Fibroblast of lung (primary cell): ENCODE measurements at places on chromosomes 4 and X. TPM values are rescaled to one million over a fixed set of nuclear protein-coding genes. Genes with fewer than 3 reads are reported as not detected.

The SERPINA7 gene
- not detected in 2 replicates for polyA plus RNA-seq

The PLS3 gene
- polyA plus RNA-seq, result 210 and 262 TPM in 2 replicates

The NDST3 gene
- 0.12 and 0.16 TPM in 2 replicates for polyA plus RNA-seq

The CXorf49 gene
- polyA plus RNA-seq, result not detected in 2 replicates

- H3K4me1 ChIP-seq, result no peaks in the 10 kb centered on the region
- H3K27ac ChIP-seq, result no peak overlapping the region
- no peaks in the 10 kb centered on the region for H3K27me3 ChIP-seq
- H3K4me3 ChIP-seq, result no peak overlapping the region
- DNase-seq, result peak; percentile 3
These were observed 107.6 kb downstream of the USP9X start for GRCh38 chrX:41192880-41193279.

GRCh38 chr4:113637363-113637762 lies 124.2 kb downstream of the CAMK2D start:
- H3K36me3 ChIP-seq, result no peaks in the 10 kb centered on the region
- H3K27ac ChIP-seq, result no peak overlapping the region
- H3K4me3 ChIP-seq, result no peak overlapping the region
- DNase-seq, result peak; percentile 91
- no peaks in the 10 kb centered on the region for H3K27me3 ChIP-seq
- peaks cover 21% of the 10 kb centered on the region for H3K4me1 ChIP-seq

DNA sequence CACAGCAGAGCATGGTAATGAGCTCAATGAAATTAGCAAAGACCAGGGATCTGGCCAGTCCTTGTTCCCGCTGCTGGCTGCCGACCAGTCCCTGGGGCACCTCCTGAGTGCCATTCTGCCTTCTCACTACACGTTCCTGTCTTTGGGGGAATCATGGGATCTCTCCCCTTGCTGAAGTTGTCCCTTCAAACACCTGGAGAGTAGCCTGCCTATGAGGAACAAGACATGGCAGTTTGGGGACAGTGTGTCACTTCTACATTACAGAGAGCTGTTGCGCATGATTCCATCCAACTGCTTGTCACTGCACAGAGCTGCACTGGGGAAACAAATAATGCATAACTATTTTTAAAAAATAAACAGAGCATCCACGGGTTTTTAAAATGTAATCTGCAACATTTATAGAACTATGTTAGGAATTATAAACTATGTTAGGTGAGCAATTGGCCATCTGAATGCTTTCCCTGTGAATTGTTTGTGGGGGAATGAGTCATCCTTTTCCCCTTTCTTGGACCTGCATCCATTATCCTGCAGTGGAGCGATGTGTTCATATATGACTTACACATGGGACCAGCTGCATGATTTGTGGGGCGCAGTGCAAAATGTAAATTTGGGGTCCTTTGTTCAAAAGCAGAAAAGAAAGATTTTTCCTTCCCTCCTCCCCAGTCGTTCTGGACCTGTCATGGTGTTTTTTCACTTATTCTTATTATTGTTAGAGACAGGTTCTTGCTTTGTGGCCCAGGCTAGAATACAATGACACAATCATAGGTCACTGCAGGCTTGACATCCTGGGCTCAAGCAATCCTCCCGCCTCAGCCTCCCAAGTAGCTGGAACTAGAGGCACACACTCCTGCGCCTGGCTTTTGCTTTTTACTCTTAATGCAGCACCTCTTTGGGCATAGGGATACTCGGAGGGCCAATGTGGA lies 115.0 kb upstream of the TBL1X start:
- H3K4me1 ChIP-seq, result peaks cover 5% of the 10 kb centered on the region
- H3K27me3 ChIP-seq, result no peaks in the 10 kb centered on the region
- H3K36me3 ChIP-seq, result no peaks in the 10 kb centered on the region
- no peak overlapping the region for H3K27ac ChIP-seq

- H3K4me1 ChIP-seq, result peaks cover 7% of the 10 kb centered on the region
- H3K27me3 ChIP-seq, result no peaks in the 10 kb centered on the region
- H3K36me3 ChIP-seq, result no peaks in the 10 kb centered on the region
- no peak overlapping the region for H3K27ac ChIP-seq
These were observed 188.4 kb upstream of the RPL34 start for GRCh38 chr4:108431986-108432385.

GRCh38 chrX:71492231-71493065 lies 40.5 kb upstream of the OGT start:
- no peak overlapping the region for H3K27ac ChIP-seq
- no peaks in the 10 kb centered on the region for H3K27me3 ChIP-seq
- no peaks in the 10 kb centered on the region for H3K4me1 ChIP-seq
- DNase-seq, result peak; percentile 41
- H3K36me3 ChIP-seq, result no peaks in the 10 kb centered on the region

DNA sequence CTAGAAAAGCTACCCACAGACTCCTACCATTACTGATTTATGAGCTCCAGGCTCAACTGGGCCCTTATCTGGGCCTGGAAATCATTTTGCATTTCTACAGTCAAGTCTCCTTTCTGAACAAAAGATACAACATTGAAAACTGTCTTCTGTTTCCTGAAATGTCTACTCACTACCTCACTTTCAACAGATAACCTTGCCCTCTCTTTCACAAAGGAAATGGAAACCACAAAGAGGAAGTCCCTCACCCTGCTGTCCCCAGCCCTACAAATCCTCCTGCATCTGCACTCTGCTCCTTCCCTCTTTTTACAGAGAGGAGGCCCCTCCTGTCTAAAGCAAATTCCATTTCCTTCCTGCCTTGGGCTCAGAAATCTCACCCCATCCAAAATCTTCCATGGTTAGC lies 24.8 kb upstream of the CYBB start:
- no peak overlapping the region for H3K27ac ChIP-seq
- H3K27me3 ChIP-seq, result no peaks in the 10 kb centered on the region
- DNase-seq, result no peak
- H3K36me3 ChIP-seq, result no peaks in the 10 kb centered on the region
- no peaks in the 10 kb centered on the region for H3K4me1 ChIP-seq
- H3K4me3 ChIP-seq, result no peak overlapping the region

DNA sequence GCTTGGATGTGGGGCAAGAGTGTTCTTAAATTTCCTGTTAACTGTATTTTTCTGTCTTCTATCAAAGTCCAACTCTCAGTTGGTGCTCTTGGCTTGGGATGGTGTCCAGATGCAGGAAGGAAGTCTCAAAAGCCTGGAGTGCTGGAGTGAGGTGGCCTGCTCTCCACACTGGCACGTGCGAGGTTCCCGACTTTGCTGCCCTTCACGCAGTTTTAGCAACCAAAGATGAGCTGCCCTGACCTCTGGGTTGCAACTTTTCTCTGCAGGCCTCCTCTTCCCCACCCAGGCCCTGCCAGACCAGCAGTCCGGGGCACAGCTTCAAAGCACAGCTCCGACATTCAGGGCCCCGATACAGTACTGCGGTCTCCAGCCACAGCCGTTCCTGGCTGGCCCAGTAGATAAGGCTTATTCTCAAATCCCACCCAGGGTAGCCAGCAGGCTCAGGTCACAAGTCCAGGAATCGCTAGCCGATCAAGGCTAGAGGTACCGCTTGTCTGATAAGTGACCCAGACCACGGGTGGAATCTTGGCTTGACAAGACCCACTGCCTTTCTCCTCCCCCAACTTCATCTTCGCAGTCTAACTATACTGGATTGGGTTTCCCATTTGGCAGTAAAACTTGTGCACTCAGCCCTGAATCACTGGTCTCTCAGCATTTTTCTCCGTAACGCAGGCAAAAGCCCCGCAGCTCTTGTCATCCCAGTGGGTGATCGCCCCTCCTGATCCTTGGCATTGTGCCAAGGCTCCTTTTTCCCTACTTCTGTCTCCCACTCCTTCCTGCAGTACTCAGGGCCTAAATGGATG lies 21.8 kb upstream of the JADE1 start:
- DNase-seq, result peak; percentile 50
- no peak overlapping the region for H3K4me3 ChIP-seq
- no peak overlapping the region for H3K27ac ChIP-seq
- H3K4me1 ChIP-seq, result no peaks in the 10 kb centered on the region
- no peaks in the 10 kb centered on the region for H3K36me3 ChIP-seq
- H3K27me3 ChIP-seq, result no peaks in the 10 kb centered on the region

GRCh38 chr4:134935320-134935719 lies 733.7 kb upstream of the PABPC4L start:
- H3K4me1 ChIP-seq, result no peaks in the 10 kb centered on the region
- no peaks in the 10 kb centered on the region for H3K27me3 ChIP-seq
- DNase-seq, result peak; percentile 1
- H3K27ac ChIP-seq, result no peak overlapping the region
- no peaks in the 10 kb centered on the region for H3K36me3 ChIP-seq

GRCh38 chrX:134737721-134738369 lies 79.6 kb upstream of the PLAC1 start:
- H3K27me3 ChIP-seq, result no peaks in the 10 kb centered on the region
- H3K4me1 ChIP-seq, result peaks cover 10% of the 10 kb centered on the region
- no peaks in the 10 kb centered on the region for H3K36me3 ChIP-seq
- H3K27ac ChIP-seq, result no peak overlapping the region
- no peak overlapping the region for H3K4me3 ChIP-seq
- no peak for DNase-seq

GRCh38 chrX:10930151-10930550 lies 181.0 kb upstream of the HCCS start:
- no peaks in the 10 kb centered on the region for H3K36me3 ChIP-seq
- H3K27me3 ChIP-seq, result no peaks in the 10 kb centered on the region
- peaks cover 7% of the 10 kb centered on the region for H3K4me1 ChIP-seq
- no peak overlapping the region for H3K27ac ChIP-seq
- H3K4me3 ChIP-seq, result no peak overlapping the region

DNA sequence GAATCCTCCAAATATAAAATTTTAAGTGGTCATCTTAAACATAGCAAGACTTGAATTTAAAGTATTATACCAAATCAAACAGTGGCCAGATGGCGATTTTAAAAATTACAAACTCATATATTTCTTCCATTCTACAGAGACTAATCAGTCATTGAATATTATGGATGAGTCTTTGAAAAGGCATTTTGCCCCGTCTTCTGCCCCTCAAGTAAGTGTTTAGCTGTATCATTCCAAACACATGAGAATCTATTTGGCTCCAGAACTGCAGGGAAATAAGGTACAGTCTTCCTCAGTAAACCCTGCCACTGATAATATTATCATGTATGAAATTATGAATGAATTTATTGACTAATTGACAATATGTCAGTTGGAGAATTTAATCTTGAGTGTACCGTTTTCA lies 191.0 kb downstream of the SLC7A11 start:
- DNase-seq, result peak; percentile 21
- no peak overlapping the region for H3K4me3 ChIP-seq
- H3K27ac ChIP-seq, result no peak overlapping the region
